ENCODE measurements at places on chromosomes 5 and 9.
A peak's percentile ranks its signal among the peaks of the same experiment; 100 is the strongest.

GRCh38 chr5:138789771-138790242 is 36.6 kb downstream of the CTNNA1 start:
- DNase-seq, result peak; percentile 10
- H3K27ac ChIP-seq, result no peak overlapping the region
- peaks cover 21% of the 10 kb centered on the region for H3K4me1 ChIP-seq

- no peak overlapping the region for H3K4me3 ChIP-seq
- H3K27me3 ChIP-seq, result peaks cover 2% of the 10 kb centered on the region
- no peaks in the 10 kb centered on the region for H3K4me1 ChIP-seq
- H3K36me3 ChIP-seq, result no peaks in the 10 kb centered on the region
- H3K27ac ChIP-seq, result no peak overlapping the region
Measured at GRCh38 chr5:147532156-147532555, 22.3 kb upstream of the DPYSL3 start.

- no peaks in the 10 kb centered on the region for H3K27me3 ChIP-seq
- peak overlapping the region; percentile 70 for H3K27ac ChIP-seq
- H3K4me1 ChIP-seq, result peaks cover 78% of the 10 kb centered on the region
- H3K36me3 ChIP-seq, result peaks cover 34% of the 10 kb centered on the region
Measured at GRCh38 chr5:80248378-80248777, 7.5 kb downstream of the SERINC5 start.

GRCh38 chr9:23779220-23779619 is 46.8 kb downstream of the ELAVL2 start:
- no peaks in the 10 kb centered on the region for H3K36me3 ChIP-seq
- no peak for DNase-seq
- no peaks in the 10 kb centered on the region for H3K4me1 ChIP-seq
- H3K4me3 ChIP-seq, result no peak overlapping the region
- H3K27ac ChIP-seq, result no peak overlapping the region

- no peak overlapping the region for H3K4me3 ChIP-seq
- no peak overlapping the region for H3K27ac ChIP-seq
- no peaks in the 10 kb centered on the region for H3K4me1 ChIP-seq
Measured at GRCh38 chr9:84828046-84828445, 158.5 kb downstream of the NTRK2 start.

DNA sequence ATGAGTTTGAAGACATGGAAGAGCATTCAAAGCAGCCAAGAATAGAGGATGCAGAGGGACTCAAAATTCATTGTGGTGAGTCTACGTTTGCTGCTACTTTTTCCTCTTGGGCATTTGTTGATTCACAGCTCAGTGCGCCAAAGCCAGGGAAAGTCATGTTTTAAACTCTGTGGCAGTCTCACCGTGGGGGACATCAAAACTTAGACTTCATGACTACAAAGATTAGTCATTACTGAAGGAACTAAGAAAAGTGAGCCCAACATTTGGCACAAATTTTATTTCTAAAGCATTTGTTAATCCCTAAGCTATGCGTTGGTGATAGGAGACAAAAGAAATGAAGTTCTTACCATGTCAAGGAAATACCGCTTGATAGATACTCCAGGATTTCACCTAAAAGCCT is 73.7 kb upstream of the MTAP start:
- H3K36me3 ChIP-seq, result no peaks in the 10 kb centered on the region
- no peaks in the 10 kb centered on the region for H3K4me1 ChIP-seq
- H3K4me3 ChIP-seq, result no peak overlapping the region
- peaks cover 9% of the 10 kb centered on the region for H3K27me3 ChIP-seq
- no peak overlapping the region for H3K27ac ChIP-seq

DNA sequence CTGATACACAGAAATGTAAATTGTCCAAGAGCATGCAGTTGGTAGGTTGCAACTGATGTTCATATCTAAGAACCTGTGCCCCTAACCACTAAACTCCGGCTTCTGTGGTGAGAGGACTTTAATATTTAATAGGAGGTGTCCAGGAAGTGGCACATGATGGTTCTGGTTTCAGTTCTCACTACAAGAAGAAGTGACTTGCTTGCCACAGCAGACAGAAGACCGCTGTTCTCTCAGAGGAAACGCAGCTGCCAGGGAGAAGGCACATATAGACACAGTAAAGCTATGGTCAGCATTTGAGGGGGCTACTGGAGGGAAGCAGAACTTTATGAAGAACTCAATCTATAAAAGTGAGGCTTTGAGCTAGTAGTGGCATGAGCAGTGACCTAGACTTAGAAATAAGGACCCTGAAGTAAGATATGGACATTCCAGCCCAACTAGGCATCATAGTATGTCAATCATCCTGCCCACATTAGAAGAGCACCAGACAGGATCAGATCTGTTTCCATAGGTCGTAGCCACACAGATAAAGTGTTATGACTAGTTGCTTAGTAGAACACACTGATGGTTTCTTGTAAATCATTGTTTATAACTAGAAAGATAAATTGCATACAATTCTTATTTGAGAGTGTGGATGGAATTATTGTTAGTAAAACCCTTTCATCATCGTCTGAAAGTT is 36.4 kb upstream of the DAB2 start:
- H3K27ac ChIP-seq, result no peak overlapping the region
- H3K27me3 ChIP-seq, result peaks cover 25% of the 10 kb centered on the region
- H3K4me1 ChIP-seq, result no peaks in the 10 kb centered on the region
- H3K4me3 ChIP-seq, result no peak overlapping the region
- DNase-seq, result no peak

DNA sequence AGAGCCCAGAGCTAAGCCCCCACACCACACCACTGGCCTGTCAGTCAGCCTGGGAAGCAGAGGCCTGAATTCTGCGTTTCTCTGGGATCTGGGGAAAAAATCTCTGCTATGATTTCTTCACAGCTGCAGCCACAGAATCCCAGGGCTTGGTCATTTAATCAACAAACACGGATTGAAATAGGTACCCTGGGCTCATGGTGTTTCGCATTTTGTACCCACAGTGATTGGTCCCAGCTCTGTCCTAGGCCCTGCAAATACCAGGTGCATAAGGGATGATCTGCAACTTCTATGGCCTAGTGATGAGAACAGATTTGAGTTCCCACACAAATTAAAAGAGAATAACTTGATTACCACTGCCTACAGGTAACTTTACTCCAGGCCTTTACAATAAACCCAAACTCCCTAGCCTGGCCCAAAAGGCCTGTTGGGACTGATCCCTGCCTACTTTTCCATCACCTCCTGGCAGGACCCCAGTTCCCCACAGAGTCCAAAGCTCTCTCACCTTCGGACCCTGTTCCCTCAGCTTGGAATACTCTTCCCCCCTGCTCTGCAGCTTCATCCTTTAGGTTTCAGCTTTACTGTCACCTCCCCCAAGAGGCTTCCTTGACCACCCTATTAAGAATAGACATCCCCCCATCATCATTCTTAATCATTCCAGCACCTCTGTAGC is 14.7 kb upstream of the SAP30L start:
- H3K4me1 ChIP-seq, result no peaks in the 10 kb centered on the region
- no peak overlapping the region for H3K4me3 ChIP-seq
- DNase-seq, result no peak
- peaks cover 26% of the 10 kb centered on the region for H3K36me3 ChIP-seq

GRCh38 chr5:73170522-73170921 is 2.5 kb upstream of the TMEM174 start:
- no peak overlapping the region for H3K27ac ChIP-seq
- H3K4me3 ChIP-seq, result no peak overlapping the region
- no peaks in the 10 kb centered on the region for H3K36me3 ChIP-seq

- H3K27me3 ChIP-seq, result peaks cover 5% of the 10 kb centered on the region
- H3K27ac ChIP-seq, result no peak overlapping the region
- DNase-seq, result peak; percentile 88
- H3K36me3 ChIP-seq, result no peaks in the 10 kb centered on the region
Measured at GRCh38 chr9:124126648-124127646, 115.4 kb downstream of the LHX2 start.

DNA sequence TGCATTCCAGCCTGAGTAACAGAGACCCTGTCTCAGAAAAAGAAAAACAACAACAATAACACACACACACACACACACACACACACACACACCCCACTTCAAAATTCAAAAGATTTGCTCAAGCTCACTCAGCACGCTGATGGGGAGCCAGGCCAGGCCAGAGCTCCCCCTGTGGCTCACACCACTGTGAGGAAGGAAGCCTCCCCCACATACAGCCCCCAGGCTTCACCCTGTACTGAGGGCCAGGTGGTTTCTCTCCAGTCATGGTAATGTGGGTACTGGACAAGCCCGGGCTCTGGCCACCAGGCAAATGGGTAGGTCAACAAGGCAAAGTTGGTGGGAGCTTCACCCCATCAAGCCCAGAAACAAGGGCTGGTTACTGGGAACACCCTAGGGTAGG is 19.0 kb downstream of the ATOX1 start:
- H3K4me3 ChIP-seq, result no peak overlapping the region
- DNase-seq, result no peak
- peaks cover 9% of the 10 kb centered on the region for H3K4me1 ChIP-seq

DNA sequence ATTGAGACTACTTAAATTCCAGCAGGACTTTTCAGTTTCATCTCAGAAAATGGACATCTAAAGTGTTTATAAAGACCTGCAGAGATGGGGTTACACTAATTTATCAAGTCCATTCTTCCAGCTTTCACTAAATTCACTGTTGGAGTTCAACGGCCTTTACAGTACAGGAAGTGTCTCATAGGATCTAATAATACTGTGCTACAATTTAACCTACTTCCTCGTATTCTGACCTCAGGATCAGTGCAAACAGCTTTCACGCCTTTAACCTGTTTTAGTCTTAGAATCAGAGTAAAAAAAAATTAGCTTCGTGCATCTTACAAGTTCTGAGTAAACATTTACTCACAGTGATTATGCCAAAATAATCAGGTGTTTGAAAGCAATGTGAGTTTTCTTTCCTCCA is 632.6 kb upstream of the DMAC1 start:
- no peak overlapping the region for H3K4me3 ChIP-seq
- H3K36me3 ChIP-seq, result no peaks in the 10 kb centered on the region
- no peak overlapping the region for H3K27ac ChIP-seq
- H3K4me1 ChIP-seq, result peaks cover 38% of the 10 kb centered on the region
- H3K27me3 ChIP-seq, result no peaks in the 10 kb centered on the region

- peak; percentile 30 for DNase-seq
- peaks cover 1% of the 10 kb centered on the region for H3K36me3 ChIP-seq
- H3K4me1 ChIP-seq, result peaks cover 3% of the 10 kb centered on the region
- no peaks in the 10 kb centered on the region for H3K27me3 ChIP-seq
- H3K27ac ChIP-seq, result no peak overlapping the region
Measured at GRCh38 chr9:75850459-75851200, 39.8 kb upstream of the PCSK5 start.

DNA sequence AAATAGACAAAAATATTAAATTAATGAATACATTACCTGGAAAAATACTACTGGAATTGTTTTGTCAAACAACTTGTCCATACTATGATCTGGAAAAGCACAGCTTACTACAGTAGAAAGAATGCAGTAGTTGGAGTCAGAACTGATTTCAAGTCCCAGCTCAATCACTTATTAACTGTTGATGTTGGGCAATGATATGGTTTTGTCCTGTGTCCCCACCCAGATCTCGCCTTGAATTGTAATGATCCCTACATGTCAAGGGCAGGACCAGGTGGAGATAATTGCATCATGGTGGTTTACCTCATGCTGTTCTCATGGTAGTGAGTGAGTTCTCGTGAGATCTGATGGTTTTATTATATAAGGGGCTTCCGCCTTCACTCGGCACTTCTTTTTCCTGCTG is 247.5 kb downstream of the CD180 start:
- H3K27me3 ChIP-seq, result peaks cover 8% of the 10 kb centered on the region
- no peak overlapping the region for H3K27ac ChIP-seq
- H3K4me3 ChIP-seq, result no peak overlapping the region

DNA sequence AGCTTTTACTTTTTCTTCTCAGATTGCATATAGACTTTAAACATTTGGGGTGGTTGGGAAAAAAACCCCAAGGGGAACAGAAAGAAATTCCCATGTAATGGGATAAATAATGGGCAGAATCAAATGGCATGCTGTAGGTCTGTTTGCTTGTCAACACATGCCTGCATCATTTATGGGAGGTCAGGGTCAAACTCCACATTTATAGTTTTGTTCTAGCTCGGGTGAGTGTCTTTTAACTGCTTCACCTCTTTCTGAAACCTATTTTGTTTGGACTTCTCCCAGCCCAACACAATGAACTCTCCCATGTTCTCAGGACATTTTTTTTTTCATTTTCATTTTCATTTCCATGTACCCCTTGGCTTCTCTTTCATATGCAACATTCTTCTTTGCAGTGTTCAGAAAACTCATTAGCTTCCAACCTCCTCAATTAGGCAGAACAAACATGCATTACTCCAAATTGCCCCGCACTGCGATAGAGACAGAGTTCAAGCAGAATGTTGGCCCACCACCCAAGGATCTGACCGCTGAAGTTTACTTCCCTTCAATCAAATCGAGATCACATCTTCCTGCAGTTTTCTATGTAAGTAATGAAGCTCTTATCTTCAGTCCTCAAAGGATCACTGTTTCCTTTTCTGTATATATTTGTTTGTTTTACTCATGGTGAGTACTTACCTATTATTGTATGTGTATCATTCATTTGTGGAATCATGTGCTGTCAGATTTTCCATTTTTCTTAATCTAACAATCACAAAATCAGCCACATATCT is 354.6 kb downstream of the ZSWIM6 start:
- H3K36me3 ChIP-seq, result no peaks in the 10 kb centered on the region
- H3K4me1 ChIP-seq, result no peaks in the 10 kb centered on the region
- peaks cover 18% of the 10 kb centered on the region for H3K27me3 ChIP-seq
- H3K27ac ChIP-seq, result no peak overlapping the region

GRCh38 chr5:158409507-158409906 is 550.6 kb upstream of the CLINT1 start:
- no peaks in the 10 kb centered on the region for H3K27me3 ChIP-seq
- no peak for DNase-seq
- no peaks in the 10 kb centered on the region for H3K36me3 ChIP-seq
- peaks cover 7% of the 10 kb centered on the region for H3K4me1 ChIP-seq

- H3K27ac ChIP-seq, result no peak overlapping the region
- H3K4me1 ChIP-seq, result peaks cover 20% of the 10 kb centered on the region
- H3K36me3 ChIP-seq, result peaks cover 42% of the 10 kb centered on the region
Measured at GRCh38 chr9:4862506-4863250, 69.9 kb downstream of the RCL1 start.

DNA sequence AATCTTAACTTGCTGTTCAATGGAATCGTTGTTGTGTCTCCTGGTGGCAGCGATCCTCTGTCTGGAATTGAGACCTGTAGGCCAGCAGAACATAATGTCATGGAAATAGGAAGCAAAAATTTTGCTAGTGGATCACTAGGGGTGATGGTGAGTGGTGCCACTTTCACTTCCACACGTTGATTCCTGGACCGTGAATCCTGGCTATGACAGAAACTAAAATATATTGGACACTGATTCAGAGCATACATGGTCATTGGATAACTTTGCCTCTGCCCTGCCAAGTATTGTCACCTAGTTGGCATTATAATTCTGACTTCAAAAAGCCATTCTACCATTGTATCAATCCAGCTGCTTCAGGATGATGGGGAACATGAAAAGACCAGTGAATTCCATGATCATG is 353.2 kb downstream of the IRX1 start:
- no peak for DNase-seq
- no peaks in the 10 kb centered on the region for H3K27me3 ChIP-seq
- no peak overlapping the region for H3K27ac ChIP-seq
- H3K36me3 ChIP-seq, result peaks cover 1% of the 10 kb centered on the region
- H3K4me1 ChIP-seq, result no peaks in the 10 kb centered on the region

DNA sequence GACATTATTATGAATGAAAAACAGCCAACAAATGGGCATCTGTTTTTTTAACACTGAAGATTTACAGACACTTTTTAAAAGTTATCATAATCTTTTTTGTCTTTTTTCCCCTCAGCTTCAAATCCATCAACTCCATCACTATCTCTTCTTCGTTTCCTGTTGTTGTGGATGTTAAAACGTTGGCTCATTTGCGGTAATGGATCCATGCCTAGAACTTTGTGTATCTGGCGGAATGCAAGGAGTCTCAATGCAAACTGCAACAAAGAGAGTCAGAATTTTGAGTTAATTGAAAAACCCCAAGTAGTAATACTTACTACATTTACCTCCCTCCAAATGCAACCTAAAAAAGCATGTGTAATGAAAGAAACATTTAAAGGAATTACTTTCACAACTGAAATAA is 42.9 kb upstream of the MTMR12 start:
- H3K27me3 ChIP-seq, result no peaks in the 10 kb centered on the region
- peaks cover 5% of the 10 kb centered on the region for H3K4me1 ChIP-seq
- H3K27ac ChIP-seq, result no peak overlapping the region

All from activated CD4-positive, alpha-beta T cell treated with anti-CD3 and anti-CD28 coated beads for 36 hours (primary cell).